ENCODE measurements at places on chromosomes 2 and 18.

DNA sequence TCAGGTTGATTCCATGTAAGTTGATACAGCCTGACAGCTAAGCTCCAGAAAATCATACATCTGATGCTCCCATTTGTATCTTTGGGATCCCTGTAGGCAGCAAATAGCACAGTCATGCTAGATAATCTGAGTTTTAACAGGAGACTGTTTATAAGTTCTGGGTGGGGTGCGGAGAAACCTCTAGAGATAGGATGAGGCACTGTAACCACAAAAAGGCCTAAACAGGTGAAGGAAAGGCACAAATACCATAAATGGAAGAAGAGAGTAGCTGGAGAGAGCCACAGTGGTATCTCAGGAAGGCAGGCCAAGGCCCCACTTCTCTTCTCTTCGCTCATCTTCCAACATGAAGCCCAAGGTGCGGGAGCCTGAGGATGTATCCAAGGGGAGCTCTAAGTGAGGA, 18.1 kb upstream of the B4GALT6 start:
- H3K27me3 ChIP-seq: peaks cover 7% of the 10 kb centered on the region
- H3K4me1 ChIP-seq: peaks cover 6% of the 10 kb centered on the region
- no peak overlapping the region for H3K27ac ChIP-seq
- no peaks in the 10 kb centered on the region for H3K36me3 ChIP-seq
- DNase-seq: no peak

DNA sequence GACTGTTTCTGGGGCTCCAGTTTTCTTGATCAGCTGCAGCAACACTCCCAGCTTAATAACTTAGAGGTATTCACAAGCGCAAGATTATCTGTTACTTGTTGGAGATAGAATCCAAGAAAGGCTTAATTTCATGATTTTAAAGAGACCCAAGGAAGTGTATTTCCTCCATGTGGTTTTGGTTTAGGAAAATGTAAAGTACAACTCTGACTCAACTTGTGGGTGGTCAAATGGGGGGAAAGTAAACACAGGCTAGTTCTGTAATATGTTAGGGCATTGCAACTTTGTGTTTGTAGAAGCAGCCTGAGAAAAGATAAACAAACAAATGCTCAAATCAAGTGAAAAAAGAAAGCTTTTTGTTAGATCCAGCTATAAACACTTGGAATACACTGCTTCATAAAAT, 90.1 kb upstream of the COL3A1 start:
- no peaks in the 10 kb centered on the region for H3K4me1 ChIP-seq
- H3K27me3 ChIP-seq: no peaks in the 10 kb centered on the region

- peaks cover 7% of the 10 kb centered on the region for H3K27me3 ChIP-seq
- no peak for DNase-seq
- H3K27ac ChIP-seq: no peak overlapping the region
- H3K36me3 ChIP-seq: peaks cover 3% of the 10 kb centered on the region
These were observed 413.5 kb upstream of the HS6ST1 start for GRCh38 chr2:128731994-128732650.

DNA sequence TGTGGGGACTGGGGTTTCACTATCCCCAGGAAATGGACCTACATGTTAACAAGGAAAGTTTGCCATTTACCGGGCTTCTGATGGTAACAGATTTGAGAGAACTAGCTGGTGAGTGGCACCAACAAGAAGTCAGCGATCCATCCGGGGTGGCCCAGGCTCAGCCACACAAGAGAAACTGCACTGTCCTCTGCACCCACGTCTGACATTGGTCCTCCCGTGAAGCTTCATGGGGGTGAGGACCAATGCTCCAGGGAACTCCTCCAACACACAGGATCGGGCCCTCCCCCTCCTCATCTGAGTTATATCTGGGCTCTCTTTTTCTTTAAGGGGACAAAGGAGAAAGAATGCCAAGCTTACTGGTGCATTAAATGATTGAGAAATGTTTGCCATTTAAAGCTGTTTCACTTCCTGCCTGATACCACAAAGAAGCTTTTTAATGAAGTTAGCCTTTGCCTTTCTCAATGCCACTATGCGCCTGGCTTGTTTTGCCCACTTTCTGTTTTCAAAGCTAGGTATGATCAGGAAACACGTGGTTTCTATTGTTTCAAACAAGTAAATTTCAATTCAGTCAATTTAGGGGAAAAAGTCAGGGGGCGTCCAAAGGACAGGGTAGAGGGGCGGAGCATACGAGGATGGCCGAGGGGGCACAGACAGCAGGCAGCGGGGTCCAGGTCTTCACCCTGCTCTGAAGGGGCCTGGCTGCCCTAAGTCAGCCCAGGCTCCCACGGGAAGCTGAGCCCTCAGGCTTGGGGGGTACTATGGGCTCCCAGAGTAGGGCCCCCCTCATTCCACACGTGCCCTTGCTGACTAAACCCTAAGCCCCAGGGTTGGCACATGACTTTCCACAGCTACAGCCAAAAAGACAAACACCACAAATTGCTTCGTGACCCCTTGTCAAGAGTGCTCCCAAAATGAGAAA, 204.0 kb upstream of the ID2 start:
- peaks cover 100% of the 10 kb centered on the region for H3K4me1 ChIP-seq
- H3K36me3 ChIP-seq: no peaks in the 10 kb centered on the region
- peak overlapping the region; percentile 98 for H3K27ac ChIP-seq

DNA sequence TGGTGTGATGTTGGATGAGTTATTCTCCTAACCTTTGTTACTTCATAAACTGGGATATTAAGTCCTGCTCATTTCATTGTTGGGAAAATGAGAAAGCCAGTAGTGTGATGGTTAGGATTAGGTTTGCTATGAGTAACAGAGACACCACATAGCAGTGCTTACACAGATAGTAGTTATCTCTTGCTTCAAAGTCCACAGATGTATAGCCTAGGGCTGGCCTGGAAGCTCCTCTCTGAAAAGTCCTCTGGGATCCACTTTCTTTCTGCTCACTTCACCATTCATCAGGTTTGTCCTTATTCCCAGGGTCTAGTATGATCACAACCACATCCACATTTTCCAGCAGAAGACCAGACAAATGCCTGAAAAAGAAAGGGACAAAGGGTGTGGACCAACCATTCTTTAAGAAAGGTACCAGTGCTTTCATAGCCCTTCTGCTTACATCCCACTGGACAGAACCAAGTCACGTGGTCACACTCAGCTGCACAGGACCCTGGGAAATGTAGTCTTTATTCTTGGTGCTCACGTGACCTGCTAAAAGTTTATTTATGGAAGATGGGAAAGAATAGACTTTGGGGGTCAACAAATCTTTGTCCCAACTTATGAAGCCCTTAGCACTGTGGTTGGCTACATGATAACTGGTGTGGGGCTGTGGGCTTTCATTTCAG, 108.9 kb downstream of the INSIG2 start:
- no peak overlapping the region for H3K27ac ChIP-seq
- H3K36me3 ChIP-seq: no peaks in the 10 kb centered on the region
- no peak for DNase-seq
- no peak overlapping the region for H3K4me3 ChIP-seq
- H3K27me3 ChIP-seq: no peaks in the 10 kb centered on the region

- DNase-seq: no peak
- no peak overlapping the region for H3K4me3 ChIP-seq
- no peaks in the 10 kb centered on the region for H3K36me3 ChIP-seq
- no peaks in the 10 kb centered on the region for H3K27me3 ChIP-seq
- H3K27ac ChIP-seq: no peak overlapping the region
These were observed 22.6 kb downstream of the ZNF236 start for GRCh38 chr18:76844742-76845477.

GRCh38 chr18:39845631-39846030, 2109.4 kb upstream of the PIK3C3 start:
- no peaks in the 10 kb centered on the region for H3K27me3 ChIP-seq
- no peak for DNase-seq
- no peaks in the 10 kb centered on the region for H3K36me3 ChIP-seq
- H3K4me3 ChIP-seq: no peak overlapping the region
- no peak overlapping the region for H3K27ac ChIP-seq

DNA sequence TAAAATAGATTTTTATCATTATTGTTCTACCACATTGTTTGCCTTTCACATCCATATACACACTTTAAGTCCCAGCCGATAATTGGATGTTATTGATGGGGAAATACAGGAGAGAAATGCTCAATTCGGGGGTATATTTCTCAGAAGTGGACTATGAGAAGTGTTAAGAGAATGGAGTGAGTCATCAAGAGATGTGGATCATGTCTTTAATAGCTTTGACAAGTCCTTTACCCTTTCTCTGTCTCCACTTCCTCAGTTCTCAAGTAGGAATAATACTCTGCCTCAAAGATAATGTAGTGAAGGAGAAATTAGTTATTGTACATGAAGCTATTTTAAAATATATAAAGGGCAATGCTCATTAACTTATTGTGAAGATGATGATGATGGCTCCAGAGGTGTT, 1017.6 kb upstream of the PIK3C3 start:
- peaks cover 3% of the 10 kb centered on the region for H3K27me3 ChIP-seq
- no peak overlapping the region for H3K27ac ChIP-seq
- no peaks in the 10 kb centered on the region for H3K4me1 ChIP-seq
- H3K36me3 ChIP-seq: no peaks in the 10 kb centered on the region
- no peak for DNase-seq
- no peak overlapping the region for H3K4me3 ChIP-seq

- peaks cover 4% of the 10 kb centered on the region for H3K36me3 ChIP-seq
- H3K4me1 ChIP-seq: peaks cover 10% of the 10 kb centered on the region
- no peak overlapping the region for H3K27ac ChIP-seq
- peak; percentile 16 for DNase-seq
These were observed 34.7 kb downstream of the NAPG start for GRCh38 chr18:10560452-10561045.

DNA sequence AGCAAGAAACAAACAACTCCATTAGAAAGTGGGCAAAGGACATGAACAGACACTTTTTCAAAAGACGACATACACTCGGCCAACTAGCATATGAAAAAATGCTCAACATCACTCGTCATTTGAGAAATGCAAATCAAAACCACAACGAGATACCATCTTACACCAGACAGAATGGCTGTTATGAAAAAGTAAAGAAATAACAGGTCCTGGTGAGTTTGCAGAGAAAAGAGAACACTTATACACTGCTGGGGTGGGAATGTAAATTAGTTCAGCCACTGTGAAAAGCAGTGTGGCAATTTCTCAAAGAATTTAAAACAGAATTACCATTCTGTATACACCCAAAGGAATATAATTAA, 130.5 kb downstream of the PLCL1 start:
- H3K4me3 ChIP-seq: no peak overlapping the region
- H3K36me3 ChIP-seq: no peaks in the 10 kb centered on the region
- no peak for DNase-seq
- H3K4me1 ChIP-seq: peaks cover 2% of the 10 kb centered on the region
- peaks cover 4% of the 10 kb centered on the region for H3K27me3 ChIP-seq
- no peak overlapping the region for H3K27ac ChIP-seq

GRCh38 chr18:63999871-64000270, 30.0 kb downstream of the SERPINB8 start:
- H3K4me3 ChIP-seq: no peak overlapping the region
- H3K4me1 ChIP-seq: no peaks in the 10 kb centered on the region
- DNase-seq: no peak
- no peaks in the 10 kb centered on the region for H3K27me3 ChIP-seq
- H3K36me3 ChIP-seq: peaks cover 13% of the 10 kb centered on the region
- no peak overlapping the region for H3K27ac ChIP-seq

DNA sequence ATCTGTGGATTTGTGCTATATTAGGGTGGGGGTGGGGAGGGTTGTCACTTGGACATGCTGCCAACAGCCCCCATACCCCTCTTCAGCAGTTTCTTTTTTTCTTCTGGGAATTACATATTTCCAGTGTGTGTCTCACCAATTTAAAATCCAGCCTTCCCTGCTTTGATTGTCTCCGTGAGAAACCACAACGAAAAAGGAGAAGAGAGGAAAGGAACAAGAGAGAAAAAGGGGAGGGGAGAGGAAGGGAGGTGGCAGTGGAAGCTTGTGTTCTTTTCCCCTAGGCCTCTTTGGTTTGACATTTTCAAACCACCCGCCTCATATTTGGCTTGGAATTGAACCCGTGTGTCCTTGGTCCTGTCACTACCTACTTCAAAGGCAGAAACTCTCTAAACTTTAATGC, 860 bp downstream of the CTNNA2 start:
- no peak for DNase-seq
- H3K27me3 ChIP-seq: peaks cover 2% of the 10 kb centered on the region
- no peaks in the 10 kb centered on the region for H3K4me1 ChIP-seq
- H3K36me3 ChIP-seq: peaks cover 8% of the 10 kb centered on the region

- no peak for DNase-seq
- peaks cover 5% of the 10 kb centered on the region for H3K27me3 ChIP-seq
- H3K4me1 ChIP-seq: peaks cover 33% of the 10 kb centered on the region
- H3K36me3 ChIP-seq: peaks cover 3% of the 10 kb centered on the region
These were observed 17.2 kb upstream of the ATG16L1 start for GRCh38 chr2:233234264-233234663.

- no peak for DNase-seq
- H3K27ac ChIP-seq: no peak overlapping the region
- H3K27me3 ChIP-seq: no peaks in the 10 kb centered on the region
- peaks cover 43% of the 10 kb centered on the region for H3K36me3 ChIP-seq
- H3K4me3 ChIP-seq: no peak overlapping the region
These were observed 122.7 kb upstream of the RIOK3 start for GRCh38 chr18:23330423-23330822.

DNA sequence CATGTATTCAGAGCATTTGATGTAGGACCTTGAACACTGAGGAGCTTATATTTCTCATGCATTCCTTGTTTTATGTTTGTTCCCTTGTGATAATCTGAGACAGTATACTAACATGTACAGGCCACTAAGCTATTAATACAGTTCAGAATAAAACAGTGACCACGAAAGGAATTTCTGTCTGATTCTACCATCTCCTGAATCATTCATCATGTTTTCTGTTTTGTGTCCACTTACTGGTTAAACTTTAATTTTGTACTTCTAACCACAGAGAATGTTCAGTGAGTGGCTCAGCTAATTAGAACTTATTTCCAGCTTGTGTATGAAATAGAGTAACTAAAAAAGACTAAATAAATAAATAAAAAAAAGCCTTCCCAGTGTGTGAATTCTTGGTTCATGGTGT, 110.4 kb downstream of the LRP1B start:
- H3K36me3 ChIP-seq: no peaks in the 10 kb centered on the region
- no peaks in the 10 kb centered on the region for H3K4me1 ChIP-seq
- H3K4me3 ChIP-seq: no peak overlapping the region
- no peak overlapping the region for H3K27ac ChIP-seq
- peaks cover 2% of the 10 kb centered on the region for H3K27me3 ChIP-seq

GRCh38 chr2:32874931-32875330, 71.8 kb upstream of the LTBP1 start:
- H3K36me3 ChIP-seq: no peaks in the 10 kb centered on the region
- H3K4me3 ChIP-seq: no peak overlapping the region
- no peaks in the 10 kb centered on the region for H3K4me1 ChIP-seq
- peaks cover 2% of the 10 kb centered on the region for H3K27me3 ChIP-seq
- DNase-seq: no peak

DNA sequence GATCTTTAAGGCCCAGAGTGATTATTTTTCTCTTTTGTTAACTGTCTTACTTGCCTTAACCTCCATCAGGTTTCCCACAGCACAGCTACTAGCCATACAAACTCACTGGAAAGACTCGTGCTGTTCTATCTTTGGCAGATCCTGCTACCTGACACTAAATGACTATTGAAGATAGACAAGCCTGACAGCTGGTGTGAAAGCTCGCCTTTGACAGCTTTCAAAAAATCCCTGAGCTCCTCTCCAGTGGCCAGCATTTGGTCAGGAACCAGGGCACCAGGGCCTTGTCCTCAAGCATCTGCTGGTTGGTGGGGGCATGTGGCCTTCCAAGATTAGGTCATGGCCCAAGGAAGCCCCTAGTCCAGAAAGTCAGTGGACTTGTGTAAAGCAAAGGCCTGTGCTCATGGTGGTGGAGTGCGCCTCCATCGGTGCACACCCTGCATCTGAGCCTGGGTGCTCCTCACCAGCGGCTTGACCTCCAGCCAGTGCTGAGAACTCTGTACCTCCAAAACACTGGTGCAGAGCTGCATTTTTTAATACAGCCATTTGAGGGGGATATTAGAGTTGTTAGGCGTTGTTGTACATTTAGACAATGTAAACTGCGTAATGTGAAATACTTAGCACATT, 158.5 kb downstream of the NCK2 start:
- peaks cover 28% of the 10 kb centered on the region for H3K36me3 ChIP-seq
- no peak for DNase-seq
- peaks cover 2% of the 10 kb centered on the region for H3K27me3 ChIP-seq
- no peak overlapping the region for H3K4me3 ChIP-seq
- peaks cover 6% of the 10 kb centered on the region for H3K4me1 ChIP-seq
- no peak overlapping the region for H3K27ac ChIP-seq
